Stimulated activated CD4-positive, alpha-beta T cell treated with anti-CD3 and anti-CD28 coated beads, Interleukin-12 subunit alpha, Interleukin-12 subunit beta, amount 100 ng/mL, for 48 hours (primary cell): ENCODE measurements at places on chromosomes 6 and 20.

DNA sequence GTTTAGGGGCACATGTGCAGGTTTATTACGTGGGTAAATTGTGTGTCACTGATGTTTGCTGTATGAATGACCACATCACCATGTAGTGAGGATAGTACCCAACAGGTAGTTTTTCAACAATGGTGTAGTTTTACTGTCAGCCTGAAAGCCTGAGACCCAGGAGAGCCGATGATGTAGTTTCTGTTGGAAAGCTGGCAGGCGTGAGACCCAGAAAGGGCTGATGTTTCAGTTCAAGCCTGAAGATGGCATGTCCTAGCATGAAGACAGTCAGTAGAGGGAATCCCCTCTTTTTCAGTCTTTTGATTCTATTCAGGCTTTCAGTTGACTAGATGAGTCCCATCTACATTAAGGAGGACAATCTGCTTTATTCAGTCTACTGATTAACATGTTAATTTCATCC lies 96.7 kb downstream of the KLHL32 start:
- DNase-seq, result no peak

DNA sequence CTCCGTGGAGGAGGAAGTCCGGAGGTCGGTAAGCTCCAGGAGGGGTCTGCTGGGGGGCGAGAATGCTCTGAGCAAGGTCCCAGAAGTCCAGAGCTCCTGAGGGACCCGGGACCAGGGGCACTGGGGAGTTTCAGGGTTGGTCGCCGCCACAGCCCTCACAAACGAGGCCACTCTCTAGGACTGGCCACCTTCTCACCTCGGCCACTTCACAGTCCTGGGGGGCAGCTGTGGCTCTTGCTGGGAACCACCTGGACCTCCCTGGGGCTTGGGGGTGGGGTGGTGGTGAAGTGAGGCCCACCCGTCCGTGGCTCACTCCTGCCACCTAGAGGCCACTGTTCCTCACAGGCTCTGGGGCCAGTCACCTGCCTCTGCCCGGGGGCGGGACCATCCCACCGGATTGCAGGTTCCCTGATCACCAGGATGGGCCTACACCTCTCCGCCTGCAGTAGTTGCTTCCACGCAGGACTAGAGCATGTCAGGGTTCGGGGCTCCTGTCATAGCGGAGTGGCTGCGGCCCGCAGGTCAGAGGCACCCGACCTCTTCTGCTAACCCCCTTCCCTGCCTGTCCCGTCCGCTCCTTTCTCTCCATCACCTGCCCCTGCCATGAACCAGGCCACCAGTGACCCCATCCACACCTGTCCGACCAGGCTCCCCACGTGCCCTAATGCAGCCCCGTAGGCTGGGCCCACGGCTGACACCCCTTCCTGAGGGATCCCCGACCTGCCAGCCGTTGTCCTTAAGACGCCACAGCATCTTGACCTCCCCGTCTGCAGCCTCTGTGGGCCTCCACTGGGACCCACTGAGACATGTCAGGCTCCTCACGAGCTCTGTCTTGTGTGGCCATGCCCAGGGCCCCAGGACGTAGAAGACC lies 5.1 kb upstream of the TCEA2 start:
- peak; percentile 68 for DNase-seq

- DNase-seq, result no peak
Measured at GRCh38 chr20:37299718-37300528, 10.5 kb downstream of the MANBAL start.

DNA sequence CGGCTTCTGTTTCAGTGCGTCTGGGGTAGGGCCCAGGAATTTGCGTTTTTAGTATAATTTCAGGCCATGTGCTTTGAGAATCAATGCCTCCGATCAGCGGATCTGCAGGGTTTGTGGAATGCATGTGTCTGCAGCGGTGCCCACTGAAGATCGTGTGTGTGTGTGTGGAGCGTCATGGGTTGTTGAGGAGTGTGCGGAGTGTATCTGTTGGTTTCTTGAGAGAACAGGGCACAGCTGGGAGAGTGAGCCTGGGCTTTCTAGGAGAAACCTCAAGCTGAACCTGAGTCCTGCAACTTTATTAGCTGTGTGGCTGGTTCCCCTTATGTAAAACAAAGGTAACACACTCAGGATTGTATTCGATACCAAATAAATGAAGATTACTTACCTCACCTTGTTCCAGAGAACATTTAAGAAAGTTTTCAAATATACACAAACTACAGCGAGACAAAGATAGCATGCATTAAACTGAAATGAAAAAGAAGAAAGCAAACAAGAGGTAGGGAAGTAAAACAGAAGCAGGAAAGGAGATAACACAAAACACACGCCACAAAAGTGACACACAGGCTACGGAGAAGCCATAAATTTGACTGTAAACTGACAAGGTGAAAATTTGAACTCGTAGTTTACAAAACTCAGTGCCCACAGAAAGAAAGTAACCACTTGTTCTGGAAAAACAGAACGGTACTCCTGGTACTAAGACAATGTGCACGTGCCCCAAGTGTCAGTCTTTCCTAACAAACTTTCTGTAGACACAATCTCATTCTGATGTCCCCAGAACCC lies 28.8 kb downstream of the PDE10A start:
- DNase-seq, result no peak

DNA sequence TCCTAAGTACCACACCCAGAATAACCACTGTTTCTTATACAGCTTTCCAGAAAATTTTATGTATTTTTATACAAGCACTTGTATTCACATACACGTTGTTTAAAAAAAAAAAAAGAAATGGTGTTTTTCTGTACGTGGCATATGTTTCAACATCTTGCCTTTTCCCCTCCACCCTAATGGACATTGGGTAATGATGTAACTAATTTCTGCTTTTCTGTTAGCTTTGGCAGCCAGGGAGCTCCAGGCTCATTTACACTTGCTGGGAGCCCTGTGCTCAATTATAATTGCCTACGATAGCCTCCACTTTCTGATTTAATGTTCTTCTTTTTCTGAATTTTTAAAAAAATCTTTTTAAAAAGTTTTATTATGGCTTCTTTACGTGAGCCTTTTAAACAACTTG lies 352.4 kb downstream of the UTRN start:
- no peak for DNase-seq

- DNase-seq, result no peak
Measured at GRCh38 chr6:36976007-36976264, 10.1 kb downstream of the MTCH1 start.

- DNase-seq, result no peak
Measured at GRCh38 chr6:39102821-39103136, 12.2 kb downstream of the SAYSD1 start.

DNA sequence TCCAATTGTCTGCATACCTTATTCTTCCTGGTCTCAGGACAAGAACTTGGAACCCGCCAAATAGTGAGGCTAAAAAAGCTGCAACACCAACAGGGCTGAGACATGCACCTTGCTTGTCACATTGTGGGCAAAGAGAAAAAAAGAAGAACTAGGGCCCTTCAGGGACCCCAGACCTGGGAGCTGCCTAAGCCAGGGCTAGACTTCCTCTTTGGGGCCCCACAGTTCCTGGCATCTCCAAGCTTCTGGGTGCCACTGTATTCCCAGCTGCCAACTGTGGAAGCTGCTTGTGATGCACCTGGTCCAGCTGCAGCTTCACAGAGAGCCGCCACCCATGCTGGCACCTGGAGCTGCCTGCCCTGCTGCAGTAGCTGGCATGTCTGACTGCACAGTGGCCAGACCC lies 370.6 kb downstream of the CD83 start:
- DNase-seq, result no peak

- DNase-seq, result no peak
Measured at GRCh38 chr6:79812195-79812594, 135.2 kb downstream of the ELOVL4 start.

- no peak for DNase-seq
Measured at GRCh38 chr20:57369596-57369995, 18.5 kb downstream of the RAE1 start.
